ENCODE measurements at places on chromosomes 16 and 17. TPM values are rescaled to one million over a fixed set of nuclear protein-coding genes. Genes with fewer than 3 reads are reported as not detected.

KRT33B gene
- not detected for polyA plus RNA-seq

DNA sequence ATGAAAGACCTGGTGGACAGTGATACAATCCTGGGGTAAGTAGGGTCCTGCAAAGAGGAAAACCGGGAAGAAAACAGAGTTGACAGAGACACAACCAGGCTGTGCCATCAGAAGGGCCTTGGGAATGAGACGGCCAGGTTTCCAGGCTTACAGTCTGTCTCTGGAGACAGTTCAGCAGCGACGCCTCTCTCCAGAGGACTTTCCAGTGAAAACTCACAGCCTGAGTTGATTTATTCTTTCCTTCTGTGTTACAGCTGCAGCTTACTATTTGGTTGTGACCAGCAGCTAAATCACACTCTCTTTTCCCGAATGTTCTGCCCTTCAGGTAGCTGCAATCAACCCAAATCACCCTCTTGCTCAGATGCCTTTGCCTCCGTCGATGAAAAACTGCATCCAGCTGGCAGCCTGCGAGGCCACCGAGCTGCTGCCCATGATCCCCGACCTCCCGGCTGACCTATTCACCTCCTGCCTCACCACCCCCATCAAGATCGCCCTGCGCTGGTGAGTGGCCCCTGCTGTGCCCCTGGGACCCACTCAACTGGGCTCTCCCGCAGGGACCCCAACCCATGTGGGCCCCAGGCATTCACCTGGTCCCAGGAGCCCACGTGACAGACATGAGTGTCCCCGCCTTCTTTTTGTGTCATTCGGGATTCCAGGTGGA is 209.2 kb downstream of the RPTOR start:
- no peak for DNase-seq

GRCh38 chr17:61309362-61310256 is 90.0 kb upstream of the TBX2 start:
- DNase-seq: no peak

- no peak for DNase-seq
These were observed 147.0 kb upstream of the CIBAR2 start for GRCh38 chr16:85259115-85259831.

Measured in renal pelvis (tissue), 12 donors.